Amygdala (tissue), 56 donors: ENCODE measurements at places on chromosomes 11 and 22.

GRCh38 chr11:5833446-5833845, 8.3 kb downstream of the OR52E6 start:
- DNase-seq, result no peak

GRCh38 chr22:35601013-35601580, 16.0 kb downstream of the MB start:
- DNase-seq, result no peak

- DNase-seq, result no peak
These were observed 78.4 kb downstream of the C11orf91 start for GRCh38 chr11:33622186-33622585.

GRCh38 chr11:72871119-72871518, 56.9 kb downstream of the ATG16L2 start:
- DNase-seq, result no peak

GRCh38 chr22:31155422-31155821, 4.6 kb upstream of the RNF185 start:
- no peak for DNase-seq

DNA sequence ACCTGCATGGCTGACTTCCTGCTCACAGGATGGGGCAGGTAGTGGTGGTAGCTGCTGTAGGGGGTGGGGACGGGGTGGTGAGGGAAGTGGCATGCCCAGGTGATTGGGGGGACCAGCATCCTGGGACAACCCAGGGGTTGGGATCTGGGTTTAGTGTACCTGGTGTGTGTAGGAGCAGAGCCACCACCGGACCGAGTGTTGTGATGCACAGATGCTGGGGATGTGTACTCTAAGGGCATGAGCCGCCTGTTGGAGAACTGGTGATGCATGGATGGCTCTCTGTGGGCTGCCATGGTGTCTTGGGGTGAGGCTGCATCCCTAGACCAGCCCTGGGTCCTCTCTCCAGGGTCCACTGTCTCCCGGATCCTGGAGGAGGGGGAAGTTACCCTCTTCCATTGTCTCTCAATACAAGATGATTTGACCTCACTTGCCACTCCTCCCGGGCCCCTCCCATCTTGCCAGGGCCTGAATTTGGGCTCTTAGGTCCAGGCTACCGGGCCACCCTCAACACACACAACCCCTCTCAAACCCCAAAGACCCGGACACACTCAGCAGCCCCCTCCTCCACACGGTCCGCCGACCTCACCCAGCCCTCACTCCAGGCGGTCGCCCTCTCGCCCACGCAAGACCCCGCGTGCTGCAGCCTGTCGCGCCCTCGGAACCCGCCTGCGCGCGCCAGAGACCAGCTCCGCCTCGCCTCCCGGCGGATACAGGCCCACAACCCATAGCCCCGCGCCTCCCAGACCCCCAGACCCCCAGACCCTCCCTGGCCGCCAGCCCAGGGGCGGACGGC, 619 bp downstream of the LRRC75B start:
- no peak for DNase-seq

DNA sequence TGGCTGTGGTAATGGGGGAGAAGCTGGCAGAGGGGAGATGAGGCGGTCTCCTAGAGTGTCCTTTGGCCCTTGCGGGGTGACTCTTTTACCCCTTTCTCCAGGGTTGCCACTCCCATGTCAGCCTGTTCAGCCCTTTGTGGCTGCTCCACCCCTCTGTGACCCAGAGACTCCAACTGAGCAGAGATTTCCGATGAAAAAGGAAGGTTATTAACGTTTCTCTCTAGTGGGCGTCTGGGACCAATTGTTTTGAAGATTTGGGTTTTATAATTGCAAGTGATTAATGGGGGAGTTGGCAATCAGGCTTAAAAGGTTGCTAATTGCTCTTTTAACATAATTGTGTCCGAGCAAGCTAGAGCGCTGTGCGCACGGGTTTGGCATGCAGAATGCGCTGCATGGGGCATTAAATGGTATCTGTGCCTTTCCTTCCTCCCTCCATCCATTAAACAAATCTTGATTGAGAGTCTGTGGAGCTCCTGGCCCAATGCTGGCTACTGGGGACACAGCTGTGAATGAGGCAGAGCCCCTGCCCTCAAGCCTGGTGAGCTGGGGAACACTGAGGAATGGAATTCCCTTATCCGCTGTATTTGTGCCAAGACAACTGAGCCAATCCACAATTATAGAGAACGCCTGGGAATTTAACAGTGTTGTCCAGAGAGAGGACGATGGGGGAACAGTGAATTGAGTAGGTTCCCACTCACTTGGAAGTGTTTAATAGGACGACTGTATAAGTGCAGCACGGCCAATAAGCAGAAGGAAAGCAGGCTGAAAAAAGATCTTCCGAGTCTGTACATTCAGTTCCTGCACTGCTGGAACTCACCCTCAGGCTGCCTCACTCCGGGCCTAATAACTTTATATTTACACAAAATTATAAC, 295.9 kb downstream of the MIAT start:
- no peak for DNase-seq
